AG09309 (cell line): ENCODE measurements at places on chromosomes 5 and 9.

- DNase-seq = no peak
Measured at GRCh38 chr5:161078793-161079192, 226.8 kb upstream of the ATP10B start.

GRCh38 chr9:75588808-75589207 is 301.7 kb upstream of the PCSK5 start:
- DNase-seq = no peak

- peak; percentile 50 for DNase-seq
Measured at GRCh38 chr9:86975036-86975435, 27.7 kb upstream of the GAS1 start.

- DNase-seq = peak; percentile 64
Measured at GRCh38 chr5:113061846-113062780, 85.5 kb downstream of the DCP2 start.

DNA sequence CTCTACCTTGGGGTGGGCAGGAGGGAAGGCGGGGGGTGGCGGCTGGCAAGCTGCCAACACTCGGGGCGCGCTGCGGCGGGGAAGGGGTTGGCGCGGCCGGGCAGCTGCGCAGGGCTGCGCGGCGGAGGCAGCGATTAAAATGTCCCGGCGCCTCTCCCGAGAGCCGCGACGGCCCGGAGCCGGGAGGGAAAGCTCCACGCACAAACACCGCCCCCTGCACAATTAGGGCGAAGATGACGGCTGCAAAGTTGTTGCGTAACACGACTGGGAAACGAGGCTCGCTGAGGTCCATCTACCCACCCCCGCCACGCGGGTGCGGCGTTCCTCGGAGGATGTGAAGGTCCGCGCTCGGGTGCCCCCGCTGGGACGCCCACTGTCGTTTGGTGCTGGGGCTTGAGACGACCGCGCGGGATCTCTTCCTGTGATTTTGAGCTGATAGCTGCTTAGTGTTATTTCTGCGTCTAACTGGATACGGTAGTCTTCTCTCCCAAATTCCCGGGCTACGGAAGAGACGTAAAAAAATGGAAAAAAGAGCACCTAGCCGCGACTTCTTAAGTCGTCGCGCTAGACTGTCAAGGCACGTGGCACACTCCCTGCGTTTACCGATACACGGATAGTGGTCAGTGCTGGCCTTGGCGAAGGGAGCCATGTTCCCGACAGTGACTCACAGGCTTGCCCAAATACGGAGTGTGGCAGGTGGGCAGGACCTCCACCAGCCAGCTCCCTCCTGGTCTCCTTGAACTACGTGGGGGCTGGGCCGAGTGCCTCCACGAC is 958 bp upstream of the NFIL3 start:
- DNase-seq = peak; percentile 70
